NCI-H2227 treated with DMSO at 0.1 percent for 48 hours (cell line): ENCODE measurements at places on chromosomes 5 and 9.

- DNase-seq, result no peak
Observed at GRCh38 chr5:131264451-131265099, 722 bp downstream of the CDC42SE2 start.

- no peak for DNase-seq
Observed at GRCh38 chr5:53253421-53253871, 143.9 kb upstream of the MOCS2 start.

DNA sequence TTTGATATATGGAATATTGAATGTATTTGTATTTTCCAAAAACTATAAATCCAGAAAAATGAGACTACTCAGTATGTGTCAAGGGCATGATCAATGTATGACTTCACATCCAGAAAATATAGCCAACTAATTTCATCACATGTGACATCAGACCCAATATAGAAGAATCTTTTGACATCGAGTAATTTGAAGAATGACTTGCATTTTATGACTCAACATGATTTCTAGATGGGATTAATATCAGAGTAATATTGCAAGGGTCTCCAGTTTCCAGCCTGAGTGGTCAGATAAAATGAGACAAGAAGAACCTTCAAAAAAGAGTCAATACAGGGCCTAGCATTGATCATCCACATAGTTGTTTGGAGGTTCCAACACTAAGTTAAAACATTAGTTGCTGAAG lies 467.5 kb upstream of the PAPPA start:
- no peak for DNase-seq

GRCh38 chr9:121296213-121297127 lies 28.5 kb downstream of the GSN start:
- no peak for DNase-seq

DNA sequence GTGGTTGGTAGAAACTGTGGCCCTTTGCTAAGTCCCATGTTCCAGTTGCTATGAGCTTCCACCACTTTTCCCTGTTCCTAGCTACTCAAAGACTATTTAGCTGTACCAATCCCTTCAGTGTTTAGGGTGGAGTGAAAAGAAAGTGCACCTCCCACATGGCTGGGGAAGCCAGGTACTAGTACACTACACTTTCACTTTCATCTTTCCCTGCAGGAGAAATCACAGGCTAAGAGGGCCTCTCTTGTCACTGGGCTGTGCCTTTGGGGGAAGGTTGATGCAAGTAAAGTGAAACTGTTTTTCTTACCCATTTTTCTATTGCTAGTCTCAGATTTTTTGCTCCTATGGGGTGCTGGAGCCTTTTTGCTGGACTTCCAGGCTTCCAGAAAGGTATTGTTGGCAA lies 33.5 kb upstream of the CKS2 start:
- DNase-seq, result no peak

DNA sequence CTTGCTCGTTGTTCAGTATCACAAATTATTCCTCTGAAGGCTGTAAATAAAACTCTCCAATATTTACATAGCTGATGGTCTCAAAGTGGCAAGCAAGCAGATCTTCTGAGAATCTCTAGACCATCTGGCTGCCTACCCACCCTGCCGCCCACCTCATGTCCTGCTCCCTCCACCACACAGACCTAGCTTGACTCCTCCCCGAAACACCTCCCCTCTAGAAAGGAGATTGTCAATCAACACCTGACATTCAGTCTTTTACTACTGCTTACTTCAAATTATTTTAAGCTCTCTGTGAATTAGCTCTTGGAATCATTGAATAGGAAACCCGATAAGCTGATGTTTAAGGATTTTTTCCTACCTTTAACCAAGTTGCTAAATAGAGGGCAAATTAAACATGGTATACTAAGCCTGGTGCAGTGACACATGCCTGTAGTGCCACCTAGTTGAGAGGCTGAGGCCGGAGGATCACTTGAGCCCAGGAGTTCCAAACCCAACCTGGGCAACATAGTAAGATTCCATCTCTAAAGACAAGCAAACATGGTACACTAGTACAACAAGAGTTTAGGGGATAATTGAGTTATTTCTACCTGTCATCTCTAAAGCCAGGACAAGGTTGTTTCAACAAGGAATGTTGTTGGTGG lies 10.9 kb upstream of the SOWAHA start:
- DNase-seq, result no peak

GRCh38 chr5:37662362-37662761 lies 177.5 kb downstream of the GDNF start:
- no peak for DNase-seq

- peak; percentile 39 for DNase-seq
Observed at GRCh38 chr5:160506006-160507004, 84.7 kb downstream of the PTTG1 start.

DNA sequence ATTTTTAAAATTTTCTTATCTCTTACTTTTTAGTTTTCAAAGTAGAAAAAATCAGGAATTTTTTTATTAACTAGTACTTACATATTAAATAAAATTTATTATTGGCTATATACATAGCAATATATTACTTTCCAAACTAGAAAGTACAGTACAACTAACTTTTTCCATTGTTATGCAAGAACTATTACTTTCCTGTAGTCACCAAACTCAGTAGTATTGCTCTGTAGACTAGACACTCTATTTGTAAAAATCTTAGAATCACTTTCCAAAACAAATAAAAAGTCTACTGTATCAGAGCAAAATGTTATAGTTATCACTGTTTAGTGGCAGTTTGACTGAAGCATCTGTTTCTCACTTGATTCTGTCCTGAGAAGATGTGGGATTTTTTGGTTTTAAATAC lies 55.3 kb upstream of the MACIR start:
- DNase-seq, result no peak

- no peak for DNase-seq
Observed at GRCh38 chr9:98062161-98062560, 5.6 kb downstream of the NANS start.

GRCh38 chr5:135629666-135630065 lies 50.9 kb upstream of the CXCL14 start:
- DNase-seq, result no peak

DNA sequence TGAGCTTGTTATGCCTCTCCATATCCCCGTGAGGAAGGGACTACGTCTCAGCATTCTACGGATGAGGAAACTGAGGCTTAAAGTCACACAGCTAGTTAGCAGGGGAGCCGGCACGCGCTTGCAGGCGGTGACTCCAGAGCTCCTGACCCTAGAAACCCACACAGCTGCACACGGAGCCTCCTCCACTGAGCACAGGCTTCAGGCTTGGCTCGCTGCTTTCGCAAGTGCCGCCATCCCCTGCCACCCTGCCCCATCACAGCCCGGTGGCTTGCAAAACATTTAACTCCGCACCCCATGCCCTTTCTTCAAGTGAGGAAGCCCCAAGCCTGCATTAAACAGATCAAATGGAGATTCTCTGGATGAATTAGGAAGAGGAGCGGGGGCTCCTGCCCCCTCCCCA lies 138.3 kb downstream of the HSD17B3 start:
- no peak for DNase-seq

DNA sequence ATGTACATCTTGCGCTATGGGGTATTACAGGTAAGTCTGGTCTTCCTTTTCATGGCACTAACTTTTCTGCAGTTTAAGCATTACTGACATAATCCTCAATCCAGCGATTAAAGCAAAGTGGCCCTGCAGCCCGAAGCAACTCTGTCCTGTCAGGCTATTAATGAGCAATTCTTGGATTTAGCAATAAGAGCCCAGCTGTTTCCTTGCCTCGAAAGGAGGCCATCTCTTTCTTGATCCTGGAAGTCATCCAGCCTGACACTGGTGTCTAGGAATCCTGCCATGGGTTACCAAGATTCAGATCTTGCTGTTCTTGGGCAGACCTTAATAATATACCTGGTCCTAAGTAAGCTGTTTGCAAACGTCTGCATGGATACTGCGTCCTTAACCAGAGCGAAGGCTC lies 102.0 kb downstream of the RFK start:
- DNase-seq, result no peak

GRCh38 chr5:74648835-74649293 lies 8.3 kb upstream of the ENC1 start:
- peak; percentile 45 for DNase-seq

GRCh38 chr5:139911425-139912120 lies 116.0 kb downstream of the PSD2 start:
- no peak for DNase-seq

DNA sequence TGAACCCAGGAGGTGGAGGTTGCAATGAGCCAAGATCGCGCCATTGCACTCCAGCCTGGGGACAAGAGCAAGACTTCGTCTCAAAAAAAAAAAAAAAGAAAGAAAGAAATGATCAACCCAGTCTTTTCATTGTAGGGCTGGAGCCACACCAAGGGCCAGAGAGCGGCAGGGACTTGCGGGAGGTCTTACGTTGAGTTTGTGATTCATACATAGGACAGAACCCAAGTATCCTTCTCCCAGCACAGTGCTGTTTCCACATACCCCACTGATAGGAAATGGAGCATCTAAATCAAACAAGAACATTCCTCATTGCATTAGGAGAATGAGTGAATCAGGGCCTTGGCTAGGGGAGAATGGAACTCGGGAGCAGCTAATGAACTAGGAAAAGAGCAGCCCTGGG lies 3.5 kb upstream of the TNIP1 start:
- no peak for DNase-seq

DNA sequence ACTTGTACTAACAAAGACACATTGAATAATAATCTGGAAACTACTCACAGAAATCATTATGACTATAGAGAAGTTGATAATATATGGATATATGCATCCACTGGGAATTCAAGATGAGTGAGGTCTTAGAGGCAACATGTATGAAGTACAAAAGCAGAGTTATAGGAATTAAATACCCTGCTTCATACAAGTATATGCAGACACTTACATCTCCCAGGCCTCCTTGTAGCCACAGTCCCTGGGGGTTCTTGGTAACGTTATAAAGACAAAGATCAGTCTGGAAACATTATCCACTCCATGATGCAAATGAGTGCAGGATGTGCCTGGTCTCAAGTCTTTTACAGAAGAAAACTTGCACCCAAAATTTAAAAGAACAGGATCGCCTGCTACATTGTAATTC lies 92.4 kb upstream of the ANXA1 start:
- DNase-seq, result no peak

DNA sequence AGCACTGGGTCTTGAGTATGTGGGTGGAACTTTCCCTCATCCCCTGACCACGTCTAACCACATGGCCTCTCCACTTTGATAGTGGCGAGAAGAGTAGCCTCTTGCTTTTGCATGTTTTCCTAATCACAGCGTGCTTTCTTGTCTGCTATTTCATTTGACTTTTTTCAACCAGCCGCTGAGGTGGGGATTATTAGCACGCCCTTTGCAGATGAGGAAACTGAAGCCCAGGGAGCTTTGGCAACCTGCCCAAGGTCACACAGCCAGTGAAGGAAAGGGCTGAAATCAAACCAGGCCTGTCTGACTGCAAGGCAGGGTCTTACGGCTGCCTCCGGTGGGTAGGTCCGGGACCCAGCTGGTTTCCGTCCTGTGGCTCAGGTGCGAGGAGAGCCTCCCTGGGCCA lies 106.5 kb upstream of the MSX2 start:
- DNase-seq, result no peak

- no peak for DNase-seq
Observed at GRCh38 chr9:34256987-34257585, 72.0 kb downstream of the KIF24 start.

DNA sequence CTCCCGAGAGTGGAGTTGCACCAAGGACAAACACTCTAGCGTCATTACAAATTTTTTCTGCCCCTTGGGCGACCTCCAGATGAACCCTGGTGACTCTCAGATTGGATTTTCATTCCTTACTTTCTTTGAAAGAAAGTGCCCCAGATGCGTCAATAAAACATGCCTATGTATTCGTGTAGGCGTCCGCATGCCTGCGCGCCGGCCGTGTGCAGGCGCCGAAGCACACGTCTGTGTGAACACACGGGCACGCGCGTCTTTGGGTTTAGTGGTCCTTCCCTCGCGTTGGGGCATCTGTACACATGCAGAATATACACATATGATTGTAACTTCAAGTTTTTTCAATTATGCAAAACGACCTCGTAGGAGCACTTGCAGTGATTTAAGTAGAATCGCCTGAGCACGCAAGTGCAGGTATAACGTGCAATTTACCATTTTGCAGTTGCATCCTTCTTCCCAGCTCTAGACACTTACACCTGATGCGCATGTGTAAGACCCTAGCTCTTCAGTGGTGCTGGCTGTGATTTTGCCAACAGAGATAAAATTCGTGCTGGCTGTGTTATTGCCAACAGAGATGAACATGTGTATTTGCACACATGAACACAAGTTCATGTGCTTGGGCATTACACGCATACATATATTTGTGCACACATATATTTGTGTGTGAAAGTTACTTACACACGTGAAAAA lies 1.9 kb upstream of the LHX2 start:
- no peak for DNase-seq

DNA sequence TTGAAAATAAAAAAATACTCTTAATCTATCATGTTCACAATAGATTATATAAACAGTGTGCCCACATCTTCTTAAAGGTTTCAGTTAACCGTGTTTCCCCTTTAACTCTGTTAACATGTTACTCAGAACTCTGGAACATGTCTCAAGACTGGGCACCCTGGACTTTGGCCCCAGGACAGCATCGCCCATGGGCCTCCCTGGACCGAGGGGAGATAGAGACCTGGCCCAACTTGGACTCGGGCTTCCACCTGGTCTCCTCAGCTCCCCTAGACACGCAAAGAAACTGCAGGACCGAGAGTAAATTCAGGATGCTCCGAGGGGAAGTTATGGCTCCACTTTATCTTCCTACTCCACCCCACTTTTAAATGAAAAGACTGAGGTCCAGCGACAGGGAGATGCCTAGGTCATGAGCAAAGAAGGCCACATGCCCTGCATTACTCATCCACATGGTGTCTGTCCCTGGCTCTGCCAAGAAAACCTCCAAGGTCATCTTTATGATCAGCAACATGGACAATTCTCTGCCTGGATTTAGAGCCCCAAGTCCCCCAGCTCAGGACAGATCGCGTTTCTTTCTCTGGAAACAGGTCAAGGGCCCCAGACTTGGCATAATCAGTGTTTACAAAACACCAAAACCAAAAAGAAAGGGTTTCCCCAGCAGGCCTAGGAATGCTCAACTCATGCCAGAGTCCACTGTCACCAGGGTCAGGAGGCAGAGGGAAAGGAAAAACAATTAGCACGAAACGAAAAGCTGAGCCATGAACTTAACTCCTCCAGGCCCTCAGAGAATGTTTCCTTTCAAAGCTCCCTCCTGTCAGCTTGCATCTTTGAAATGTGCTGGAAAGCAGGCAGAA lies 17.4 kb downstream of the GPX3 start:
- DNase-seq, result no peak

GRCh38 chr5:151562019-151562707 lies 29.0 kb downstream of the FAT2 start:
- DNase-seq, result no peak

- no peak for DNase-seq
Observed at GRCh38 chr9:79824265-79824664, 252.5 kb downstream of the TLE4 start.

GRCh38 chr5:75512383-75513074 lies 838 bp downstream of the POLK start:
- DNase-seq, result no peak
